ENCODE measurements at places on chromosomes 4 and X. TPM values are rescaled to one million over a fixed set of nuclear protein-coding genes. Genes with fewer than 3 reads are reported as not detected.

DNA sequence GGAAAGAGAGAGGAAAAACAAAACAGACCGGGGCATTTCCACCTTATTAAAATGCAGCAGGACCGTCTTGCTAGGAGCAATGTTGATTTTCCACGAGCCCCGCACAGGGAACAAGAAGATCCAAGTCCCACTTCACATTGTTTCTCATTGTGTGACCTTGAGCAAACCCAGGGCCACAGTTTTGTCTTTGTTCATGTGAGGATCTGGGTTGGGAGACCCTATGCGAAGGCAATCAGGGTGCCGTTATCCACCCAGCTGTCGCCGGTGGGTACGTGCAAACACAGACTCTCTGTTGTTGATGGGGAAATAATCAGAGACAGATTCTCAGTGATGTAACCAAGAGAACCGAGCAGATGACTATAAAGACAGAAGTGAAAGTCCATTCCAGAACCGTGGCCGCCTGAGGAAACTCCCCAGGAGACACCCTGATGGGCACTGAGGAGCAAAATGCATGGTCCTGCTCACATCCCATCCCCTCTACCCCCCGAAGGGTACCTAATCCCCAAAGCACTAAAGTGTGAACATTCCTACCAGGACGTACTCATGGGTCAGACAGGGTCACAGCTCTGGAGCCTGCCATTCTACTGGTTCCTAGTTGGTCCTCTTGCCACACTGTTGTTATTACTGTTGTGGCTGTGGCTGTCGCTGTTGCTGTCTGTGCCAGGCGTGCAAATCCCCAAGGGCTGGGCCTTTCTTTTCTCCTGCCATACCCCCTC is 102.7 kb upstream of the RBPJ start:
- no peak for DNase-seq

DNA sequence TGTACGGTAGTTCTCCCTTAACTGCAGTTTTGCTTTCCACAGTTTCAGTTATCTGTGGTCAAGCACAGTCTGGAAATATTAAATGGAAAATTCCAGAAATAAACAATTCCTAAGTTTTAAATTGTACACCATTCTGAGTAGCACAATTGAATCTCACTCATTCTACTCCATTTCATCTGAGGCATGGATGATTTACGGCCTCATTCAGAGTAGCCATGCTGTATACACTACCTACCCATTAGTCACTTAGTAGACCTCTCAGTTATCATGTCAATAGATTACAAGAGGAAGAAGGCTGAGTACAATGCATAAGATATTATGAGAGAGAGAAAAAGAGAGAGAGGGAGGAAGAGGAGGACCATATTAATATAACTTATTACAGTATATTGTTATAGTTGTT is 77.5 kb downstream of the ENOX2 start:
- DNase-seq = no peak

- no peak for DNase-seq
These were observed 69.2 kb downstream of the SORBS2 start for GRCh38 chr4:185742766-185743165.

DNA sequence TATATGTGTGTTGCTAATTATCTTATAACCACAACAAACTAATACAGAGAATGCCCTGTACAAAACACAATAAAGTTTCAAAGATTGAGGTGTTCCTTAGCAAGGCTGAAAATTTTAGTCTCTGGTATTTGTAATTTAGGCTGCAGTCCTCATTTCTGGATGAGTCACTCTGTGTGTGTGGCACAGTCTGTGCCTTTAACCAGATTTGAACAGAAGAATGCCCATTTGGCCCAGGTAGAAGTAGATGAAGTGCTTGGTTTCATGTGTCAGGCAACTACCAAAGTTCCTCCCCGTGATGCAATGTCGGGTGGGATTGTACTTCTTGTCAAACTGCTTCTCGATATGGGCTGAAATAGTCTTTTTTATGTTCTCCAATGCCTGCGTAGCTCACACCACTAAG is 91.6 kb upstream of the H2AZ1 start:
- no peak for DNase-seq

The C1QTNF7 gene
- not detected for total RNA-seq

The PAGE4 gene
- not detected for total RNA-seq

The MAGEE1 gene
- total RNA-seq = 0.56 TPM

GRCh38 chr4:140056015-140056414 is 98.0 kb downstream of the MAML3 start:
- DNase-seq = no peak

The CNGA1 gene
- not detected for total RNA-seq

DNA sequence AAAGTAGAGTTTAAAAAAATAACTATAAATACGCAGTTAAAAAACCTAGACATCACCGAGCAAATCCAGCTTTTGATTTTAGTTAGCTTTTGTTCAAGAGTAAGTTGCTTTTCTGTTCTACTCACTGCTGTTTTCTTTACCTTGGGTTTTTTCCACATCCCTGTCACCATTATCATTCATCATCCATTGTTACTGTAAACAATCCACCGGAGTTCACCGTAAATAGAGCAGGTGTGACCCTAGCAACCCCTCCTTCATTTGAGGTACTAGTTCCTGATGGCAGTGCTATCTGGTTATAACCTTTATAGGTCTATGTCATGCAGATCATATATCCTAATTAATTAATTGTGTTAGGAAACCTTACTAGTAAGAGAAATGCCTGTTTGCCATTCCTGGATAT is 43.0 kb upstream of the TEX13D start:
- no peak for DNase-seq

The AREG gene
- total RNA-seq = 0.32 TPM

The PPEF1 gene
- total RNA-seq = not detected

DNA sequence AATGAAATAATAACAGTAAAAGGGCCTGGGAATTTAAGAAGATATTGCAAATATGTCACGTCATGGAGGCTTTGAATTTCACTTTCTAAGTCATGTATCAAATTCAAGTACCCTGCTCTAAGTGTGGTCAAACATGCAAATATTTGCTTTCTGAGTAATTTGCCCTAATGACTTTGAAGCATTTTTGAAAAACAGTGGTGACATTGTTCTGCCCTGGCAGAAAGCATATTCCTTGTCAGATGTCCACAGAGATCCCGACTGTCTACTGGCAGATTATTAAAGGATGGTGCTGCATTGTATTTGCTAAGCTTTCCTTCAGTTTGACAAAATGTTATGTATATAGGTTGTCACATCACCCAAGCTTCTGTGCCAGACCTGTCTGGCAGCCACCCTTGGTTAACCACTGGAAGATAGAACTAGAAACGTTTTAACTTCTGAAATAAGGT is 92.5 kb downstream of the ANK2 start:
- DNase-seq = no peak

DNA sequence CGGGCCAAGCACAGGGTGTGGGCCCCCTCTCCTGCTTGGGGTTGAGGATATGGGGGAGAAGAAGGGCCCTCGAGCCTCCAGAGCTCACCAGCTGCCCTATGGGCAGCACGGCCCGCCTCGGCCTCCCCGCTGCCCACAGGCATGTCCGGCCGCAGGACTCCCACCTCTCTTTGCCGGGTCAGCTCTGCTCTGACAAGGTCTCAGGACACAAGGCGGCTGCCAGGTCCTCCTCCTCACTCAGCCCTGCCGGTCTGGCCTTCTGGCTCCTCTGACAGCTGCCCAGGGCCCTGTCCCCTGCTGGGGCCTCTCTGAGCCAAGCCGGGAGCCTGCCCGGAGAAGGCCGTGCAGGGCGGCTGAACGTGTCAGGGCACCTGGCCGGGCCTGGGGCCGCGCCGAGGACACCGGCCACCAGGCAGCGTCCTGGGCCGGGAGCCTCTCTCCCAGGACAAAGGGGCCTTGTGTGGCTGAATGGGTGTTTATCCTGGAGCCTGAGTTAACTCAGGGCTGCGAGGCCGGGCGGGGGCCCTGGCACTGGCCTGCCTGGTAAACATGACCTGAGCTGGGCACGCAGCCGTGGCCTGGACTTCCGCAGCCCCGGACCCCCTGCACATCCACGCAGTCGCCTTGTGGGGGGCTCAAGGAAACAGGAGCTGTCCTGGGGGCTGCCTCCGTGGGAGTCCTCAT is 25.7 kb downstream of the TACC3 start:
- DNase-seq = no peak

The NUP62CL gene
- 0.20 TPM for total RNA-seq

The PPBP gene
- not detected for total RNA-seq

DNA sequence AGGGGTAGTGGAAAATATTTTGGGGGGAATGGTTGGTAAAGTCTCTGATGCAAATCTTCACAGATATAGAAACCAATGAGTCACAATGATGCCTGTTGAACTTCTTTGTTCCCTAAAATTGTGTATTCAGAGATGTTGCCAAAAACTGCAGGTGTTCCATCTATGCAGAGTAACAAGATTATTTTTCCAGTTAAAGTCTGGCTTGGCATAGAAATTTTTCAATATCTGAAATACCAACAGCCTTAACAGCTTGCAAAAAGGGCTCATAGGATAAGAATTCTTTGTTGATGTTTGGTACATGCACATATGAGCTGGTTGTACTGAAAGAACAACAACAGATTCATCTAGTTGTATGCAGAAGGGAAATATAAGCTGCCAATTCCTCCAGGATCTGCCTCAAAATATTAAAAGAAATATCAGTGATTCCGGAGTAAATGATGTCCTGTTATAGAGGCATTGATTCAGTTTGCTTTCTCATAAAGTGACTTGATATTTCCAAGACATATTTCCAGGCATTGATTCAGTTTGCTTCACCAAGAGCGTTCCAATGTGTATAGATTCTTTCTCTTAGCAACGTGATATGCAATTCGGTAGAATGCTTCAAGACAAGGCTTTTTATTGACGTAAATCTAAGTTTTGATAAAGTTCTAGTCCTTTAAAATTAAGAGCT is 564.4 kb downstream of the TMA16 start:
- DNase-seq = no peak

- DNase-seq = no peak
These were observed 100.7 kb downstream of the NSUN7 start for GRCh38 chr4:40850496-40850895.

The MAP9 gene
- 0.04 TPM for total RNA-seq

The RIPPLY1 gene
- total RNA-seq = not detected

DNA sequence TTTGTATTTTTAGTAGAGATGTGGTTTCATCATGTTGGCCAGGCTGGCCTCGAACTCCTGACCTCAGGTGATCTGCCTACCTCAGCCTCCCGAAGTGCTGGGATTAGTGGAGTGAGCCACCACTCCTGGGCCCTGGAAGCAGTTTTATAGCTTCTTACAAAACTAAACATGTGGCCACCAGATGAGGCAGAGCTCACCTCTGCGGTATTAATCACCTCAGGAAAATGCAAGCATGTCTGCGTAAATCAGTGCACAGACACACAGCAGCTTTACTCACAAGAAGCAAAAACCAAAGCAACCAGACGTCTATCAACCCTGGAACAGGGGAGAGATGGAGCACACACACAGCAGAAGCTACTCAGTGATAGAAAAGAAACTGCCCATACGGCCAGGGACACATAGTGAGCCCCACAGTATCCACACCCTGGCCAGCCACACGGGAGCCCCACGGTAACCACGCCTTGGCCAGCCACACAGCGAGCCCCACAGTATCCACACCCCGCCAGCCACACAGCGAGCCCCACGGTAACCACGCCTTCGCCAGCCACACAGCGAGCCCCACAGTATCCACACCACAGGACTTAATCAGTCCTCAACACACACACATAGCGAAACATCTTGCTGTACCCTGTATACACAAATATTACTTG is 30.2 kb downstream of the PPP2R3B start:
- DNase-seq = no peak

DNA sequence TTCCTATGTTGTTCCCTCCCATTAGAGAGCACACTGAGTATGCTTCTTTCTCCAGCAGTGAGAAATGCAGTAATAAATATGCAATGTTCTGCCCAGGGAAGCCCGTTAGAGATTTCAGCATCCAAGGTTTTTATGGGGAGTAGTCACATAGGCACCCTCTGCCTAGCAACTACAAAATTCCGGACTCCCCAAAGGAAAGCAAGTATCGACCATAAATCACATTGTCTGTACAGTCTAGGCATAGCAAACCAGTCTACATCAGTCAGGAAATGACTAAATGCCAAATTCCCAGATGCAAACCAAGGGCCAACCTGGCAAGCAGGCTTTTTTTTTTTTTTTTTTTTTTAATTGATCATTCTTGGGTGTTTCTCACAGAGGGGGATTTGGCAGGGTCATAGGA is 34.8 kb downstream of the GPR101 start:
- no peak for DNase-seq

- DNase-seq = no peak
These were observed 123.5 kb upstream of the BMPR1B start for GRCh38 chr4:94634271-94634670.

The ETDB gene
- total RNA-seq = not detected

GRCh38 chr4:157840648-157841047 is 332.2 kb downstream of the GASK1B start:
- DNase-seq = no peak

DNA sequence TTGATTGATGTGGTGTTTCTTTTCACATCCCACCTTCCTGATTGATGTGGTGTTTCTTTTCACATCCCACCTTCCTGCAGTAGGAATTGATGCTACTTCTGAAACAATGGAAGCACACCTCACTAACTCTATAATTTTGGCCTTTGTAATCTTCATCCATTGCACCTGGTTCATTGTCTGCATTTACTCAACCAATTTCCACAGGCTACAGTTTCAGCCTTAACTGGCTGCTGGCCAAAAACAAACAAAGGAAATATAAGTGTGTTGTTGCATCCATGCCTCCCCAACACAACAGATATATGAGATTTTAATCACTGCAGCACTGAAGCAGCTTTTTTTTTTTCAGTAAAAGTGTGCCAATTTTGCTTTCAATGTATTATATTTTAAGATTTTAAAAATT is 867.6 kb upstream of the PCDH7 start:
- DNase-seq = no peak

- DNase-seq = no peak
These were observed at the start of gene TADA2B for GRCh38 chr4:7043284-7044136. Gene TADA2B (plus strand): TSS chr4:7043372. CDS start chr4:7043580, 208 bp downstream.

The PTPN13 gene
- 6.3 TPM for total RNA-seq

DNA sequence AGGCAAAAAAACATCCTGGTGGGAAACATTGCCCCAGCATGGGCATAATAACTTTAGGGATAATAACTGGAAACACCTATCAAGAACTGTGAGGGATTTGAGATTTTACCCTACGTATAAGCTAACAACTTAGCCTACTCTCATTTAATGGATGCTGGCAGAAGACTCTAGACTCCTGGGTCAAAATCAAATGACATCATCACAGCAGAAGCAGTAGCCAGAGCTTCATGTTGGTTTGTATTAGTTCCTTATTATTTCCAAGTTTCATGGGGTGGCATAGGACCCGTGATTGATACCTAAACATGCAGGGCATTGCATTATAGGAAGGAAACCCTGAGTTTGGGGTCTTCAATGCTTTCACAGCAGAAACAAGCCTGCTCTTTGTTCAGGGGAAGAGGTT is 4.6 kb downstream of the TCEAL9 start:
- no peak for DNase-seq

The FRG2 gene
- total RNA-seq = not detected

DNA sequence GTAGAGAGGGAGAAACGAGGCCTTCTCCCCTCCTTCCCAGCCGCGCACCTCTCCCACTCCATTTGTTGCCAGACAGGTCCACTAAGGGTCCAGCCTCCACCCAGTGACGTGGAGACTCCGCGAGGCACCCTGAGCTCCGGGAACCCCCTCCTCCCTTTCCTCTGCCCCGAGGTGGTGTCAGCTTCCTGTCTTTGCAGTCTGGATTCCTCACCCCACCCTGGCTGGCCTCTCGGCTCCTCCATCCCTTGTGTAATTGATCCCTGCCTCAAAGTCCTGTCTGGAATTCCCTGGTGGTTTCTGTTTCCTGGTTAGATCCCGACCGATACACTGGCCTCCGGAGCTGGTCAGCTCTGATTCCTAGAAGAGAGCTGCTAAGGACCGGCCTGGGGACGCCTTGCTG is 105.9 kb upstream of the SCOC start:
- no peak for DNase-seq

Measured in pulmonary artery endothelial cell (primary cell).